ENCODE measurements at places on chromosomes 11 and 22. TPM values are rescaled to one million over a fixed set of nuclear protein-coding genes. Genes with fewer than 3 reads are reported as not detected.

DNA sequence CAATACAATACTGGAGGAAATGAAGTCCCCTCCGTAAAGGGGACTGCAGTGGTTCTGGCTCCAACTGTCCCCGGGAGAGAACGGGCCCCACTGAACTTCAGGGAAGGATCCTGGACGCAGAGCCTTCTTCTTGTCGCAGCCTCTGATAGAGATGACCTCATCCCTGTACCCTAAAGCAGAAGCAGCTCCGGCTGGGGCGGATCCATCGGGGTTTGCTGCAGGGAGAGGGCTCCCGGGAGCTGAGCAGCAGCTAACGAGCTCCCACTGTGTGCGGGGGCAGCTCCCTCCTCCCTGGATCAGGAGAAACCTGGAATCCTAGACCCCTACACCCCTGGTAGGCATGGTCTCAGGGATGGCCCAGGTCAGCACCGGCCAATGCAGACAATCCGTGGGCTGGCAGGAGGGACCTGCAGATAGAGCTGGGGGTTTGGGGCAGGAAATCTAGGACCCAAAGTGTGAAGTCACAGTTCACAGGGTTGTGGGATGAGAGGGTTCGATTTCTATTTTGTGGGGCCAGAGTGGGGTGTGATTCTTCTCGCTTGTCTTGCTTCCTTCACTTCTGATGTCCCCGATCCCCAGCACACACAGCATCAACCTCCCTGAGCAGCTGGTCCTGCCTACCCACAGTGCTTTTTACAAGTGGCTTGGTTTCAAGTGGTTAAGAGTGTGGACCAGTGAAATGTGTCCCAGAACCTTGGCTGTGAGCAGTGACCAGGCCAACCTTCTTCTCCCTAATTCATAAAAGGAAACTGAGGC lies 12.9 kb downstream of the KIAA0930 start:
- no peak for DNase-seq

GRCh38 chr11:74400606-74401005 lies 2.4 kb upstream of the PGM2L1 start:
- no peak for DNase-seq

The MMP11 gene
- polyA plus RNA-seq = 20.4 TPM

The DGCR6 gene
- polyA plus RNA-seq = 6.7 TPM

The TTC12 gene
- polyA plus RNA-seq = 35.2 TPM

DNA sequence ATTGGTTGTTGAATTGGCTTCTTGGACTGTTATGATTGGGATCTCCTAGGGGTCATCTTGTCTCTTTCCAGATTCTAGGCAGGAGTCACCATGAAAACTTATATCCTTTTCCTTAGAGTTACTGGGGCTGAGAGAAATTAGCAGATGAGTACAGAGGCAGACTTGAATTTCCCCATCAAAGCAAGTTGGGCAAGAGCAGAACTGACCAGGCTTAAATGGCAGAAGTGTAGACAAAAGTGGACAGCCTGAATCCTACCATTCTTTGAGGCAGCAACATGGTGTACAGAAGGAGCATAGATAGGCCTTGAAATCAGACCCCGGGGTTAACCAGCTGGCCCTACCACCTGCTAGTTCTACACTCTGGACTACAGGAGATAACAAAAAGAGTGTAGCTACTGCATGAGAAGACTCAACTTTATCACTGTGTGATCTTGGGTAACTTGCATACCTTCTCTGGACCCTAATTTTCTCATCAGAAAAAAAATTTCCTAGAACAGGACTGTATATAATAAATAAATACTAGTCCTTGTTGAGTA lies 427.4 kb upstream of the CADM1 start:
- DNase-seq = no peak

DNA sequence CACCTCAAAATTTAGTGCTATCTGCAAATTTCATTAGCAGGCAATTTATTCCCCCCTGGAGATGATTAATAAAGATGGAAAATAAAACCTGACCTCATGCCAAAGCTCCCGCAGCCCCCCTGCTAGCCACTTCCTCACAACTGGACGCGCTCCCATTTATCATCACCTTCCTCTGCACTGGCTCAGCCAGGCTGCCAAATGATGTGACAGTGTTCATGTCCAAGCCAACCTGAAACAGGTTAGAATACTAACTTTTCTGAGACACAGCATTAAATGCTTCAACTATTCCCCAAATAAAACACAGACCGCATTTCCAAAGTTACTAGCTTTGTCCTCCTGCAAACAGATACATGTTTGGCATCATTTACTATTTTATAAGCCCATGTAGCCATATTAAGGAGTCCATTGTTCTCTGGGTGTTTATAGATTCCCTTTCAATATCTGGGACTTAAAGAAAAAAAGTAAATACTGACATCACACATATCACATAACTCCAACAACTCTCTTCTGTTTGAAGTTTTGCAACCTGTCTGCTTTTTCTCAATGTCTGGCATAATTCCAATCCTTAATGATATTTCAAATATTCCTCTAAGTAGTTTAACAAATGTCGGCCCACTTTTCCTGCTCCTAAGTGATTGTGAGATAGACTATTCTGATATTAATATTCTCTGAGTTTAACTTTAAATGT lies 829.7 kb upstream of the FAT3 start:
- no peak for DNase-seq

- DNase-seq = no peak
Observed at GRCh38 chr11:64415996-64416728, 57.2 kb downstream of the RPS6KA4 start.

The HTR3B gene
- 0.05 TPM for polyA plus RNA-seq

The STARD10 gene
- 87.7 TPM for polyA plus RNA-seq

DNA sequence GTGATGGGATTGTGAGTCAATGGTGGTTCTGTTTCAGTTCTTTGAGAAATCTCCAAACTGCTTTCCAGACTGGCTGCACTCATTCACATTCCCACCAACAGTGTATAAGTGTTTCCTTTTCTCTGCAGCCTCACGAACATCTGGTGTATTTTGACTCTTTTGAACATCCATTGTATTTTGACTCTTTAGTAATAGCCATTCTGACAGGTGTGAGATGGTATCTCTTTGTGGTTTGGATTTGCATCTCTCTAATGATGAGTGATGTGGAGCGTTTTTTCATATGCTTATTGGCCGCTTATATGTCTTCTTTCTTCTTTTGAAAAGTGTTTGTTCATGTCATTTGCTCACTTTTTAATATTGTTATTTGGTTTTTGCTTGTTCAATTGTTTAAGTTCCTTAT lies 19.4 kb downstream of the NELL1 start:
- no peak for DNase-seq

- DNase-seq = no peak
Observed at GRCh38 chr22:43537019-43537585, 125.3 kb downstream of the MPPED1 start.

DNA sequence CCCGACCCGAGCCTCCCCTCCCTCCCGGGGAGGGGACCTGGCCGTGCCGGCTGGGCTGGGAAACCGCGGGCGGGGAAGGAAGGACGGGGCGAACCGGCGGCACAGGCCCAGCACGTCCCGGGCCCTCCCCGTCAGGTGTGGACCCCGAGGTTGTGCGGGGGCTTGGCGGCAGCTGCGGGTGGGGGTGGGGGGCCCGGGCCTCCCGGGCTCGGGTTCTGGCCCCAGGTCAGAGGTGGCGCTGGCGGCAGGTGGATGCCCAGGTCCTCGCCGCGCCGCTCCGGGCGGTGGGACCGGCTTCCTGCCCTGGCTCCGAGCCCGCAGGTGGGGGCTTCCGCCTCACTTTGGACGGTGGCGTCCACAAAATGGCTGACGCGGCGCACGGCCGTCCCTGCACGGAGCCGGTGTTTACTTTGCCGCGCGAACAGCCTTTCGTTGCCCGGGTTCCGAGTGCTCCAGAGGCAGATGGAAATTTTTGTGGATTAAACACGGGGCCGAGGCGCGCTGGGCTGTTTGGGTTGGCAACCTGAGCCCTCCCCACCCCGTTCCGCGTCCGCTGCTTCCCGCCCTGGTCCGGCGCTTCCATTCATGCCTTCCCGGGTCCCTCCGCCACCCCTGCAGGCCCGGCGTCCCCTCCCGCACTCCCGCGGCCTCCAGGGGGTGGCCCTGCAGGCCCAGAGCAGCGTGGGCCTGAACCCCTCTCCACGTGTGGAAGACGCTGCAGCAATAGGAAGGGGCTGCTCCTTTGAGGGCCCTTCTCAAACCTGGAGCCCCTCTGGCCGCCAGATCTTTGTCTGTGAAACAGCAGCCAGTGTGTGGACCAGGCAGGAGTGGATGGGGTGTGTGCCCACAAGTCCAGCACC lies 92.0 kb upstream of the KCNQ1OT1 start:
- DNase-seq = no peak

The CABP7 gene
- polyA plus RNA-seq = 0.24 TPM

- no peak for DNase-seq
Observed at GRCh38 chr11:62406034-62406433, 12.8 kb upstream of the SCGB1A1 start.

GRCh38 chr11:34182921-34183685 lies 77.7 kb downstream of the NAT10 start:
- DNase-seq = no peak

GRCh38 chr11:64407221-64407620 lies 48.3 kb downstream of the RPS6KA4 start:
- no peak for DNase-seq
